ENCODE measurements at places on chromosomes 5 and 9.

GRCh38 chr9:708551-709432 lies 132.7 kb upstream of the DMRT1 start:
- H3K27ac ChIP-seq, result no peak overlapping the region
- no peak overlapping the region for H3K4me3 ChIP-seq
- no peak for DNase-seq
- peaks cover 4% of the 10 kb centered on the region for H3K36me3 ChIP-seq
- peaks cover 40% of the 10 kb centered on the region for H3K27me3 ChIP-seq
- peaks cover 18% of the 10 kb centered on the region for H3K4me1 ChIP-seq

DNA sequence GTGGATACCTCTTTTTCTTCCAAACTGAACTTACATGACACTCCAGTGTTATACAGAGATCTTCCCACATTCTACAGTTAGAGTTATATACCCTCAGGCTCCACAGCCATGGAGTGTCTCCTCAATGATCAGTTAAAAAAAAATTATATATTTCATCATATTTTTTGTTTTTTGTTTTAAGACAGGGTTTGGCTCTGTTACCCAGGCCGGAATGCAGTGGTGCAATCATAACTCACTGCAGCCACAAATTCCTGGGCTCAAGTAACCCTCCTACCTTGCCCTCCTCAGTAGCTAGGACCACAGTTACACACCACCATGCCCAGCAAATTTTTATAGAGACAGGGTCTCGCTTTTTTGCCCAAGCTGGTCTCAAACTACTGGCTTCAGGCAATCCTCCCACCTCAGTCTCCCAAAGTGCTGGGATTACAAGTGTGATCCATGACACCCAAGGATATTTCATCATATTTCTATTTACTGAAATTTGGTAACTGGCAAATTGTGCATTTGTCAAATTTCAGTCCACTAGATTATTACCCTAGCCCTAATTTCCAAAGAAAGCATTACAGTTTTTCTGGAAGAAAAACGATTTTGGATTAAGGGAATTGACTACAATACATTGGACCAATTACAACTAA lies 18.1 kb upstream of the SCAI start:
- H3K27me3 ChIP-seq, result no peaks in the 10 kb centered on the region
- no peak for DNase-seq
- peaks cover 9% of the 10 kb centered on the region for H3K36me3 ChIP-seq
- H3K4me3 ChIP-seq, result no peak overlapping the region

- no peak overlapping the region for H3K4me3 ChIP-seq
- H3K27me3 ChIP-seq, result peaks cover 29% of the 10 kb centered on the region
Measured at GRCh38 chr5:6551287-6551954, 81.4 kb downstream of the NSUN2 start.

DNA sequence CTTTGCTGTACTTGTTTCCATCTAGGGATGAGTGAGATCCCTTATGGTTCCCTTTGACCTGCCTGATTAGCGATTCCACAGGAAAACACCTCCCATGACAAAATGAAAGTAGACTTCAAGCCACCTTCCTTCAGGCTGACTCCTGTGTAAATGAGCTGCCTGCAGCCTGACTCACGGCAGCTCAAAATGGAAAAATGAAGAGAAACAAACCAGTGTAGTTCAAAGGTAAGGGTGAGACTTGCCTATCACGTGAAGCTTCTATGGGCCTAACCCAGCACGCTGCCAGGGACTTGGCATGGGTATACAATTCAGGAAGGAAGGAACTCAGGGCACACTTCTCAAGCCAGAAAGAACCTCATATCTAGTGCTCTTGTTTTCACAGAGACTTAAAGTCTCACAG lies 110.1 kb upstream of the LRRTM2 start:
- H3K4me3 ChIP-seq, result no peak overlapping the region
- H3K4me1 ChIP-seq, result peaks cover under 1% of the 10 kb centered on the region
- H3K27me3 ChIP-seq, result no peaks in the 10 kb centered on the region
- peaks cover 29% of the 10 kb centered on the region for H3K36me3 ChIP-seq
- DNase-seq, result no peak

GRCh38 chr5:58444805-58445204 lies 15.1 kb downstream of the PLK2 start:
- H3K4me3 ChIP-seq, result no peak overlapping the region
- no peaks in the 10 kb centered on the region for H3K27me3 ChIP-seq
- DNase-seq, result no peak
- H3K36me3 ChIP-seq, result no peaks in the 10 kb centered on the region

- H3K27me3 ChIP-seq, result no peaks in the 10 kb centered on the region
- DNase-seq, result no peak
- H3K36me3 ChIP-seq, result peaks cover 28% of the 10 kb centered on the region
- no peak overlapping the region for H3K27ac ChIP-seq
- H3K4me3 ChIP-seq, result no peak overlapping the region
Measured at GRCh38 chr5:138770291-138770690, 17.1 kb downstream of the CTNNA1 start.

DNA sequence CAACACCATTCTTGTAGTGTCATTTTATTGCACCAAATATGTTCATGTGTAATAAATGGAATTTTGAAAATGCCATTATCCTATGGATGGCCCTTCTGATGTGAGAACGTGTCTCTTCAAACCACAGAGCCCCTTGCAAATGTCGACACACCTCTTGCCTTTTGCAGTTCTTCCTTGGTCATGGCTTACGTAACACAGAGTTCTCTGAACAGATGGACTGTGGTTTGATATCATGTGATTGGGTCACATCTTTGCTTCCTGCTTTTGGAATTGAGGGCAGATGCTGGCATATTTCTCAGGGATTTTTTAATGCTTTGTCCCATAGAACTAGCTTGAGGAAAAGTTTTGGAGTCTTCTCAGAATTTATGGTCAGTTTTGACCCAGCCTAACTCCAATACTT lies 4.6 kb downstream of the TGFBR1 start:
- H3K4me3 ChIP-seq, result no peak overlapping the region
- peaks cover 36% of the 10 kb centered on the region for H3K4me1 ChIP-seq
- H3K27ac ChIP-seq, result no peak overlapping the region
- peaks cover 1% of the 10 kb centered on the region for H3K36me3 ChIP-seq
- DNase-seq, result no peak

All from stimulated activated naive B cell treated with anti-CD40 and anti-IgM and Interleukin-4, amounts not matched to agents 10 μg/mL and 1 μg/mL and 100 μg/mL, for 72 hours (primary cell).